ENCODE measurements at places on chromosomes 3 and 15.

GRCh38 chr15:34993877-34994276, 5.8 kb upstream of the ZNF770 start:
- no peak for DNase-seq

GRCh38 chr3:169308654-169309250, 354.8 kb downstream of the MECOM start:
- no peak for DNase-seq

- peak; percentile 35 for DNase-seq
Observed at GRCh38 chr15:75532413-75533250, 46.5 kb downstream of the PTPN9 start.

DNA sequence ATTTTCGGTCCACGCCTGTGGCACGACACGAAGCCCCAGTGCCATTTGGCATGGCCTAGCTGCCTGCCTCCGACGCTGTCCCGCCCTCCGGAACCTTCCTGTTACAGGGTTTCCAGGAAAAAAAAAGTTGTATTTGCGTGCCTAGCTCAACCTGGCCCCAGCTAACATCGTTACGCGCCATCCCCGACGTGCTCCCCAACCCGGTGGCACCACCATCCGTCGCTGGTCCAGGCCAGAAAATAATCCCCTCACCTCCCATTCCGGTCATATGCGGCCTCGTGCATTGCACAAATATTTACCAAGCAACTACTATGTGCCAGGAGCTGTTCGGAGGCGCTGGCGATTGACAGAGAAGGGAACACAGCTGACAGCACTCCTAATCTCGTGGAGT, 1.4 kb upstream of the CYP1A1 start:
- no peak for DNase-seq

GRCh38 chr15:32855942-32856341, 138.1 kb downstream of the GREM1 start:
- DNase-seq, result peak; percentile 12

- no peak for DNase-seq
Observed at GRCh38 chr3:66497985-66498671, 2.7 kb downstream of the LRIG1 start.

DNA sequence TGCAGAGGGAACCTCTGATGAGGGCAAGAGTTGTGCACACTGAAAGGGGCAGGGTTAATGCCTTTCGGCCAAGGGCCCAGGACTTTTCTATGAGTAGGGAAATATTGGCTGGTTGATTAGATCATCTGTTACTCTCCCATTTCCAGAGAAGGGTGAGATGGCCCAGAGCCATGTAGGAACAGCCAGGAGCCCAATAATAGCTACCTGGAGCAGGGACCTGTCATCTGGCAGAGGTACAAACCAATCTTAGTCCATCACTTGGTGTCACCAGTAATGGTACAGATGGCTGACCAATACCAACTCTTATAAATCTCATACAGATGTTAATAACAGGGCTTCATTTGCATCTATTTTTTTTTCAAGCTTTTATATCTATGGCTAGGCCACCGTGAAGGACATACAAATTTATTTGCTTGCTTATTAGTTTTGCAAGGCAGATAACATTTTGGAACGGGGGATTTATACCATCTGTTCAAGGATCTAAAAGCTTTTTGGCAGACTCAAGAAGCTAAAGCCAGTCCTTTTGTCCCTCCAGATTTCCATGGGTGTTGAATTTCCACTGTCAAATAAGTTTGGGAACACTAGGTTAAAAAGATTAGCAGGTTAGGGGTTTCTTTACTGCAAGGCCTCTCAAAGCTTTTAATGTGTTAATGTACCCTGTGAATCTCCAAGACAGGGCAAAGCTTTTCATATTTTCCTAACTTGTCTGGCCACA, 79.3 kb downstream of the TNIK start:
- DNase-seq, result no peak

DNA sequence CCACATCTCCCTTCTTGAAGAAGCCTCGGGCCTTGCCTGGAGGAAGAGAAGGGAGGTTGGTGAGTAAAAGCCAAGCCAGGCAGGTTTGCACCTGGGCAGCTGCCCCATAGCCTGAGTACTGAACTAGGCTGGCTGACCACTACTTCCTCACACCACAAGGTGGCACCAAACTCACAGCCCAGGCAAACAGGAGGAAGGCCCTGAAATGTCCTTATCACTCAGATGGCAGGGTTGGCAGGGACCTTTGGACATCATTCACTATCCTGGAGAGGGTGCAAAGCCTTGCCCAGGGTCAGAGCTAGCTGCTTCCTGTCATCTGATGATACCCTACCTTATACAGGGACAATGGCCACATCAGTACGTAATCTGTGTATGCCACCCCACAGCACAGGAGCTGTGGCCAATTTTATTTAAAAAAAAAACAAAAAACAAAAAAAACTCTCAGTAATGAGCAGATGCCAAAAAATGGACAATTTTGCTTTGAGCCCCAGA, 2.2 kb upstream of the GRAMD2A start:
- DNase-seq, result peak; percentile 73

- DNase-seq, result no peak
Observed at GRCh38 chr15:28969511-28970085, 83.8 kb downstream of the APBA2 start.

- DNase-seq, result no peak
Observed at GRCh38 chr15:23797747-23798446, 110.8 kb upstream of the NDN start.

GRCh38 chr3:122184591-122184929, 1.1 kb downstream of the CASR start:
- no peak for DNase-seq

DNA sequence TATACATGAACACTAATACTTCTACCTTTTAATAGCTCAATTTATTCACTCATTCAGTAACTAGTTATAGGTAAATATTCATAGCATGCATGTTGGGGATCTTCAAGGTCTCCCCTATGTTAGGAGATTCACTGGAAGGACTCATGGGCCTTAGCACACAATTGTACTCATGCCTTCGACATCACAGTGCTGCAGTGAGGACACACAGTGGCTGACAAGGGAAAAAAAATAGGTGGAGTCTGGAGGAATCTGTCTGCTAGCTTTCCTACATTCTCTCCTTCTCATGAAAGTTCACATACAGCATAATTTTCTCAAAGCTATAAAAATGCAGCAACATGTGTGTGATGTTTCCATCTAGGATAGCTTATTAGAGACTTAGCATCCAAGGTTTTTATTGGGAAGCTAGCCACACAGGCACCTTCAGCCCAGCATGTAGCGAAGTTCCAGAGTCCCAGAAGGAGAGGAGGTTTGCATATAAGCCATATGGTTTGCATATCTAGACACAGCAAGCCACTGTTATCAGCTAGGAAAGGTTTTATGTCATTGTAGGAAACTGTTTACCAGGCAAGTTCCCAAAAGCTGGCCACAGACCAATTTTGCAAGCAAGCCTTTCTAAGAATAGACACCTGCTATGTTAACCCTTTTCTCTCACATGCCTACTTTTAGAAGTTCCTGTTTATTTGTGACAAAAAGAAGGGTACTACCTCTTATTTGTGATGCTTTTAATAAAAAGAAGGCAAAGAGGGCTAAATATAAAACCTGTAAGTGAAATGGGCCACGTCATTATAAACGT, 46.4 kb downstream of the MORC1 start:
- DNase-seq, result no peak

DNA sequence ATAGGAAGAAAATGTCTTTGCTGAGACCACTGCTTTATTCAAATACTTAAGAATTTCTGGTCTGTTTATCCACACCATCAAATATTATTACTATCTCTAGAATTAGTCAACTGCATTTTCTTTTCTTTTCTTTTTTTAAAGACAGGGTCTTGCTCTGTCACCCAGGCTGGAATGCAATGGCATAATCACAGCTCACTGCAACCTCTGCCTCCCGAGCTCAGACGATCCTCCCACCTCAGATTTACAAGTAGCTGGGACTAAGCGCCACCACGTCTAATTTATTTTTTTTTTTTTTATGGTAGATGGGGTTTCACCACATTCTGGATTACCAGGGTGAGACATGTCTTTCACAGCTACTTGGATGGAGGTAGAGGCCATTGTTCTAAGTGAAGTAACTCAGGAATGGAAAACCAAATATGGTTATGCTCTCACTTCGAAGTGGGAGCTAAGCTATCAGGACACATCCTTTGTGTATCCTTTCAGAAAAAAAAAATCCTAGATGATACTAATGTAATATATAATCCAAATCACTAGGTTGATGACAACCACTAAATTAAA, 52.8 kb downstream of the STAG1 start:
- no peak for DNase-seq

GRCh38 chr3:7512048-7512447, 651.1 kb downstream of the GRM7 start:
- DNase-seq, result no peak

DNA sequence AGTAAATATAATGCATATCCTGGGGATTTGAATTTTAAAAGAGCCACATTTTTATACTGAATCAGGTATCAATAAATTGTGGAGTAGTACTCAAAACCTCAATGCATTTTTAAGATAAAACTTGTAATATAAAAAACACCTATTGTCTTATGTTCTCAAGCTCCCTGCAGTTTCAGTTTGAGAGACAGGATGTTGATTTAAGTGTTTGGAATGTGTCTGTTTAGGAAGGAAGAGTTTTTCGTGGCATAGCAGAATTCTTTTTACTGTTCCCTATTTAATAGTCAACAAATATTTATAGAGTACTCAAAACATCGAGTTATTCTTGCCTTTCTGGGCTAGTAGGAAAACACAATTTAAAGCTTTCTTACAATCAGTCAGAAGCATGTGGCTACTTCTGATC, 146.1 kb upstream of the BCHE start:
- no peak for DNase-seq

- no peak for DNase-seq
Observed at GRCh38 chr3:169103951-169104941, 559.3 kb downstream of the MECOM start.

GRCh38 chr3:197019535-197019934, 10.1 kb downstream of the MELTF start:
- no peak for DNase-seq

- DNase-seq, result no peak
Observed at GRCh38 chr3:15519096-15519495, 2.4 kb downstream of the COLQ start.

GRCh38 chr15:83300826-83301225, 16.4 kb upstream of the BNC1 start:
- DNase-seq, result no peak

DNA sequence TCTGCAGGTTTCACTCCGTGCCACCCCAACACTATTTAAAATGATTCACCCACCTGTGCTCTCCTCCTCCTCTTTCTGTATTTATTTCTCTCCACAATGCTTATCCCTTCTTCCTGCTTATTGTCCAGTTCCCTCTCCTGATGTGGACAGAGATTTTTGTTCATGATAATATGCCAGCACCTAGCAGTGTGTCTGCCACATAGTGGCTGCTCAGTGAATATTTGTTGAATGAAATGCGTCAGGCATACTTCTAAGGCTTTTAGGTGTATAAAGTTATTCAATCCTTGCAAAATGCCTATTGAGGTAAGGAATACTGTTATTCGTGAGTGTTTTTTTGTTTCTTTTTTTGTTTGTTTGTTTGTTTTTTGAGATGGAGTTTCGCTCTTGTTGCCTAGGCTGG, 67.5 kb upstream of the MME start:
- DNase-seq, result no peak

DNA sequence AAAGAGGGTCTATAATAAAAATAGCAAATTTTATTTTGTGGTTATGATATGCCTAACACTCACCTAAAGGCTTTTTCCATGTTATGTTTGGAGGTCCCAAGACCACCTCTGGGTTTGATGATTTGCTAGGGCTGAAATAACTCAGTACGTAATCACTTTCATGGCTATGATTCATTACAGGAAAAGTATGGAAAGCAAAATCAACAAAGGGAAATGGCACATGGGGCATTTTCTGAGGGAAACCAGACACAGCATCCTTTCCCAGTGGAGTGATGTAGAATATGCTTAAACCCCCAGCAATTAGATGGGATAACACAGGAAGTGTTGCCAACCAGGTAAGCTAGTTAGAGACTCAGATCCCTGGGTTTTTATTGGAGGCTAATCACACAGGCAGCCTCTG, 701.6 kb upstream of the CBLB start:
- DNase-seq, result no peak

GRCh38 chr15:52523647-52524046, 5.0 kb downstream of the MYO5A start:
- DNase-seq, result no peak

- no peak for DNase-seq
Observed at GRCh38 chr3:136277634-136278033, 27.5 kb downstream of the PCCB start.

GRCh38 chr3:63951492-63952247, 39.5 kb upstream of the SCAANT1 start:
- no peak for DNase-seq

- DNase-seq, result no peak
Observed at GRCh38 chr3:4615750-4616149, 122.6 kb downstream of the ITPR1 start.

- DNase-seq, result no peak
Observed at GRCh38 chr15:69637818-69638217, 185.2 kb downstream of the RPLP1 start.

DNA sequence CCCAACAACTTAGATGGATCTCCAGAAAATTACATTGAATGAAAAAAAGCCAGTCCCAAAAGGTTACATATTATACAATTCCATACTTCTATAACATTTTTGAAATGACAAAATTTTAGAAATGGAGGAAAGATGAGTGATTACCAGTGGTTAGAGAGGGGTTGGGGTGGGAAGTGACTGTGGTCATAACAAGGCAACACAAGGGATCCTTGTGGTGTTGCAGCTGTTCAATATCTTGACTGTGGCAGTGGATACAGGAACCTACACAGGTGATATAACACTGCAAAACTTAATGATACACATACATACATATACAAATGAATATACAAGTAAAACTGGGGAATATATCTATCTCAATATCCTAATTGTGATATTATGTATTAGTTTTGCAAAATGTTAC, 9.6 kb downstream of the GOLGB1 start:
- DNase-seq, result no peak

- DNase-seq, result peak; percentile 79
Observed at GRCh38 chr3:132352556-132353143, 35.4 kb downstream of the ACP3 start.

GRCh38 chr3:77348244-77348855, 308.5 kb downstream of the ROBO2 start:
- DNase-seq, result no peak

DNA sequence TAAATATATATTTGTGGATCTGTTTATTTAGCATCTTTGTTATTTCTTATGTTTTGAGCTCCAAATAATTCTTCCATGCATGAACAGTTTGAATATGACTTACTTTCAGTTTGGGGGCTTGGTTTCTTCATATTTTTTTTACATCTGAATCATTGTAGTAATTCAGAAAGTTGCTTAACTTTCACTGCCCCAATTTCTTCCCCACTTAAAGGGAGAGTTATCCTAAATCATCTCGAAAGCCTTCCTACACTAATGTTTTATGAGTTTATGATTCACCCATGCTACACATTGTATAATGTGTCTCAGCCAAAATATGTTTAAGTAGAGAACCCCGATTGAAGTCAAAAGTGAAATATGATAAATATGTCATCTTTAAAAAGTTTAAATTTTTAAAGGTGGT, 47.8 kb downstream of the SPRED1 start:
- no peak for DNase-seq
